ENCODE measurements at places on chromosomes 1 and 21.

DNA sequence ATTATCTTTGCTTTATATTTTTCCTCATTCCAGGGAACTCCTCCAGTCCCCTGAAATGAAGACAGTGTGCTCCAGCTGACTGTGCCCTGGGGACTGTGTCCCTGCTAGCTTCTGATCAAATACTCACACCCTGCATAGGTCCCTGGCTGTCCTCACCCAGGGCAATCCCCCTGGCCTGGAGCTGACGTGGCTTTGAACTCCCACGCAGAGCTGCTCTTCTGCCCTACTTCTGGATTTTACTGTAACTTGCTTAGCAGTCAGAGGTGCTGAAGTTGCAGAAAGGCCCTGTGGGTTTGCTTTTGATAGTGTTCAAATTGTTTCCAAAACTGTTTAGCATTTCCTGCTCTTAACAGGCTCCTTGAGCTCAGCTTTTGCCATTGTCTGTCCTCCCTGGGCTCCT, 186.5 kb downstream of the FASLG start:
- DNase-seq = peak; percentile 56

GRCh38 chr1:184906761-184907160, 67.5 kb downstream of the NIBAN1 start:
- DNase-seq = no peak

DNA sequence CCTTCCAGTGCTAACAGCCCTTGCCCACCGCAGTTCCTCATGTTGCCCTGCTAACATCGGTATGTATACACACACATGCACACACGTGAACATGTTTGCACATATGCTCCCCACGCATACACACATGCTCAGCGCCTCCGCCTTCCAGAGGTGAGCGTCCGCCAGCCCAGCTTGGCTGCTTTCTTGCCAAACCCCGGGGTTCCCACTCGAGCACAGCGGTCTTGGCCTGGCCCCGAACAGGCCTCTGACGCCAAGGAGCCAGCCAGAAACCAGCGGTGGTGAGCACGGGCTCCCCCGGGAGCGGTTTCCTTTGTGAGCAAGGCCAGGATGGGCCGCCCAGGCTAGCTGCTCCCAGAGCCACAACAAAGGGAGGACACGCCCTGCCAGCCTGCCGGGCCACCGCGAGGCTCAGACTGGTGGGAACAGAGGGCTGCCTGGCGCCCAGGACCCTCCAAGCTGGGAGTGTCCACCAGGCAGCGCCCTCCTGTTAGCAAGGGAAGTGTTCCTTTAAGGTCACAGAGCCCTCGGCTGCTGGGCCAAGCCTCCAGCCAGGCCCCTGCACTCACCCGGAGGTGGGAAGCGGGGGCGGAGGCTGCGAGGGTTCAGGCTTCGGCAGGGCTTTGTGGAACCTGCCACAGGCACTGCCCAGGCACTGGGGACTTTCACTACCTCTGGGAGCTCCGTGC, 65.4 kb downstream of the ALPL start:
- DNase-seq = no peak

- DNase-seq = no peak
Observed at GRCh38 chr1:80582980-80583379, 1217.8 kb upstream of the ADGRL2 start.

DNA sequence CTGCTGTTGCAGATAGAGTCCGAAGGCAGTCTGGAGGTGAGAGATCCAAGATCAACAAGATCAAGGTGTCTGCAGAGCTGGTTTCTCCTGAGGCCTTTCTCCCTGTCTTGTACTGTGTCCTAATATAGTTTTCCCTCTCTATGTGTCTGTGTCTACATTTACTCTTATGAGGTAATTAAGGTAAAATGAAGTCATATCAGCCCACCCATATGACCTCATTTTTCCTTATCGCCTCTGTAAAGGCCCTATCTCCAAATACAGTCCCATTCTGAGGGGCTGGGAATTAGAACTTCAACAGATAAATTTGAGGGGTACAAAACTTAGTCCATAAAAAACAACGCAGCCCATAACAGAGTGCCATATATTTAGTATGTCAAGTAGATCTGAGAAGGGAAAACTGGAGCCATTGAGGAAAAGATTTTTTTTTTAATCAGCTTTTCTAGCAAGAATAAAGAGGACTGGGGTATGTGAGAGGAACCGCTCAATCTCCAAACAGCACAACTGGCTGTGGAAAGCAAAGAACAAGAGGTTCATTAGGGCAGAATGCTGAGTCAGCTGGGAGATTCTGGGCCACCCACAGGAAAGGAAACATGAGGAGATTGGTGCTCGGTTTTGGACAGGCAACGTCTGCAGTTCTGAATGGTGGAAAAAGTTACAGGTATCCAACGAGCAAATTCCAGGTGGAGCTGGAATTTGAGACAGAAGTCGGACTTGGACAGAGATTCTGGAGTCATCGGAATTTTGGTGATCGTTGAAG, 65.7 kb downstream of the MAP3K21 start:
- no peak for DNase-seq

DNA sequence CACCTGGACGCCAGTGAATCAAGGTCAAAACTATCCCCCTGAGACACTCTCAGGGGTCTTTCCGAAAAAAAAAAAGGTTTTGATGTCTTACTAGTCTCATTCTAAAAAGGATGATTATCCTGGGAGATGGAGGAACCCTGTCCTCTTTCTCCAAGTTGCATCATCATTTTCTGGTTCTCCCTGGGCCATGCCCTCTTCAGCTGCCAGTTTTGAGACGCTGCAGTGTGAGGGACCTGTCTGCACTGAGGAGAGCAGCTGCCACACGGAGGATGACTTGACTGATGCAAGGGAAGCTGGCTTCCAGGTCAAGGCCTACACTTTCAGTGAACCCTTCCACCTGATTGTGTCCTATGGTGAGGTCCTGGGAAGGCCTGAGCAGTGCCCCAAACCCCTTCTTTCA, 3.5 kb downstream of the FCRLA start:
- DNase-seq = no peak

DNA sequence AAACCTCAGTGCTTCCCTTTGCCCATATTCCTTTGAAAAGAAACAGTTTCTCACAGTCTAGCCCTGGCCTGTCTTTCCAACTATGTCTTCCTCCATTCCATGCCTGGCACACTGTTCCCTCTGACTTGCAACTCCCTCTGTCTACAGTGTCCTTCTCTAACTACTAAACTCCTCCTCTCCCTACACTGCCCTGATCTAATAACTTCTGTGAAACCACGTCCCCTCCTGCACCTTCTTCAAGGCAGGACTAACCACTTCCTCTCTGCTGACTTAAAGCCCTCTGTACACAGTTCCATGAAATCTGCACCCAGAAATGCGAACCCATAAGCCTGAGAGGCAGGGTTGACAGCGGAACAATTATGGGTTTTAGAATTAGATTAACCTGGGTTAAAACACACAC, 62.2 kb upstream of the ATP1B1 start:
- DNase-seq = no peak

DNA sequence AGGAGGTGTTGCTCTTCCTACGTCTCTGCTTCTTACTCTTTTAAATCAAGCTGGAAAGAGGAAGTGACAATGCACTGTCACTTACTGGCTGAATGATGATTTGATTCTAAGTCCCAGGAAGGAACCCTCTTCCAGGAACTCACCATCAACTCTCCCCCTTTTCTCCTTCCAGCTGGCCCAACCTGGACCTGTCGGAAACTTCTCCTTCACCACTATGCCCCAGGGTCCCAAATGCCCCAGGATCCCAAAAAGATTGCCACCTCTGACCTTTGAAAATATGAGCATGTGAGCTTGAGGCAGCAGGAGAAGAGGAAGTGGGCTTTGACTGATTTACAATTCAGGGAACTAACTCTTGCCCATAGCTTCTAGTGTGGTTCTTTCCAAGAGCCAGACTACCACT, 5.3 kb upstream of the ADAMTS5 start:
- DNase-seq = no peak

DNA sequence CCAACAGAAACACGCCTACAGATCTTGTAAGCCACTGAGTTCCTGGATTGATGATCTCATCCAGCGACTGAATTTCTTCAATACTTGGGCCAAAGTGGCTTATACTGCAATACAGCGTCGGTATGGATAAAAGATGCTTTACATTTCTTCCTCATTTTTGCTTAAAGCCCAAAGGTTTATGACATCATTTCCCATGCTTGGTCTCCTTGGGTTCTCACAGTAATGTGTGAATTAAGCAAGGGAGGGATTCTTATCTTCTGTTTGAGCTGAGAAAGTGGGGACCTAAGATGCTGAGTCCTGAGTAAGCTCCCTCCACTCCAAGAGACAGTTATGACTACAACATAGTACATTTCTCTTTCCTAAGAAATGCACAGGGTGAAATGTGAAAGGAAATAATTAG, 39.5 kb downstream of the LBR start:
- DNase-seq = no peak

GRCh38 chr1:228268881-228269265, 61.0 kb downstream of the OBSCN start:
- DNase-seq = no peak

DNA sequence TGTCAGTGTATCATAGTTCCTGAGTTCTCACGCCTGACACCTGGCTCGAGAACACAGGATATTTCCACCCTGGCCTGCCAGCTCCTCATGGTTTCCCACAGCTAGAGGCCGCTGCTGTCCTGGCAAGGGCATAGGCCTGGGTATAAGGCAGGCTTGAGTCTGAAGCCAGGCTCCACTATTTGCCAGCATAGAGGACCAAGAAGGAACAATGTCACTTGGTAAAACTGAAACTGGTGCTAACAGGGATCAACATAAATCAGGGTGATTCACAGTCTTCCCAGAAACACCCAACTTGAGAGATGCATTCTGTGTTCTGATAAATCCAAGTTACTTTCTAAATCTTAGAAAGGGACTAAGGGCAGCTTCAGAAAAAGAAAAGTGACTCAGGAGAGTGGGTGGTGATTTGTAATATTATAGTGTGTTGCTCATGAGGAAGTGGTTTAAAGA, 6.9 kb upstream of the S100A2 start:
- DNase-seq = peak; percentile 57

- DNase-seq = no peak
Observed at GRCh38 chr1:111961773-111962565, 27.5 kb downstream of the KCND3 start.

DNA sequence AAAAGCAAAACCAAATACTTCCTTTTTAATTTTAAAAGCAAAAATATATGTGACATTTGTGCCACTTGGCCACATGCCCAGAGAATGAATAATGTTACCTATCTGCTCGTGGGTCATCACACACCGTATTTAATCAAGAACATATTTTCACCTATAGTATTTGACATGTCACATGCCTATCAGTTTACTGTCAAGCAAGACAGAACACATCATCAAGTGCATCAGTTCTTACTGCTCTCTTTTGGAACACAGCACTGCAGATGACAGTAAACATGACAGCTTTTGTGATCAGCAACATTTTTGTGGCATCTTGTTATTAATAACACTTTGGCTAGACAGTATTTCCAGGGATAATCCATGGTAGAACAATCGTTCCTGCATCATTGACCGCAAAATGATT, 134.4 kb downstream of the LRRC7 start:
- DNase-seq = no peak

GRCh38 chr1:84771895-84772294, 81.6 kb upstream of the SSX2IP start:
- DNase-seq = no peak

DNA sequence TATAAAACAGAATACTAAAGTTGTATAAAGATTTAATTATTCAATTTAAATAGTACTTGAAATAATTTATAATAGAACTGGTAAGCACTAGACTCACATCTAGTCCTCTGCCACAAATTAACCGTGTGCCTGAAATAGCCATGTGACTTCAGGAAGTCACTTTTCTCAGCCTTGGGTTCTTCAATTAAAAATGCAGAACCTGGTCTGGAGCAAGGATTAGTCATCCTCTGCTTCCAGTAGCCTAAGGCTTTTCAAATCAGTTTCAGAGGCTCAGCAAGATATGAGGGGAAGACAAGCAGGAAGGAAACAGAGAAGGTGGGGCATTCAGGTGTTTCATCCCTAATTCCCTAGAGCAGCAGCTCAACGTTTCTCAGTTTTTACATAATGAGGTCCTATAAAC, 23.0 kb downstream of the DPH5 start:
- DNase-seq = no peak

DNA sequence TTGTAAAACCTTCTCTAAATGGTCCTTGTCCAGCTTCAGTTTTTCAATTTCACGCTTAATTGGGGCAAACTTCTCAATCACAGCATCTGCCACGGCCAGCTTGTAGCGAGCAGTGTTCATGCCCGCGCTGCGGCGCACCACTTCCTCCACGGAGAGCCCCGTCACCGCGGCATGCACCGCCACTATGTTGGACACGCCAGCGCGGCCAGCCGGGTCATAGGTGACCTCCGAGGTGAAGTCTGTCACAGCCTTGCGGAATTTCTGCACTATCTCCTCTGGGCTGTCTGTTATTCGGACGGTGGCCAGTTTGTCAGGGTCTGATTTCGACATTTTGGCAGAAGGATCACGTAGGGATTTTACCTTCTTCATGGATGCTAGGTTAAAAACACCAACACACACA, 44.8 kb upstream of the TBX15 start:
- DNase-seq = no peak

- DNase-seq = no peak
Observed at GRCh38 chr21:42566524-42567213, 53.0 kb downstream of the SLC37A1 start.

- DNase-seq = no peak
Observed at GRCh38 chr1:63975481-63975880, 201.7 kb downstream of the ROR1 start.

DNA sequence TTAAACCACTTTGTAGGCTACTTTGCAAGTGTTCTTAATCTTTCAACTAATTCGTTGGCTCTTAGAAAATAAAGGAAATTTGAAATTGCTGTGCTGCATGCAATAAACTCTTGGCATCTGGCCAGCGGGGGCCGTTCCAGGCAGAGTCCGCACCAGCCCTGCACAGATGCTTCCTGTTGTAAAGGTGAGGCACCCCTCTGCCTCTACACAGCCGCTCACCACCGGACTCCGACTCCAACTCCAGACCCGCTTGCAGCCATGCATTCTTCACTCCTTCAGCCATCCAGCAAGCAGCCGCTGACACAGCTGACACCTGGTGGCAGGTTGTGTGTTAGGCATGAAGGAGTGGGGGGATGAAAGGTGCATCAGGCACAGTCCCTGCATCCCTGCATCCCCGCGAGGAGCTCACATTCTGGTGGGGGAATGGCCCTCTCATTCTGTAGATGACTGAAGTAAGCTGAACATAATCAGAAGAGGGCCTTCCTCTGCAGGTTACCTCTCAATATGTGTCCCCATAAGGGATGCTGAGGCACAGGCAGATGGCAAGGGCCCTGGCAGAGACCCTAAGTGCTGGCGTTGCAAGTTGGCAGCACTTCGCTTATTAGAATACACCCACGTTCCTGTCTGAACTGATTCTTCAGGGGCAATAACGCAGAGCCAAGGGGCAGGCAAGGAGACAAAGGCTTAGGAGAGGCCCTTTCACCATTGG, 56.8 kb downstream of the GLIS1 start:
- no peak for DNase-seq

GRCh38 chr1:10242811-10243210, 32.4 kb downstream of the KIF1B start:
- DNase-seq = no peak

GRCh38 chr1:6260433-6260934, 414 bp downstream of the GPR153 start:
- no peak for DNase-seq

DNA sequence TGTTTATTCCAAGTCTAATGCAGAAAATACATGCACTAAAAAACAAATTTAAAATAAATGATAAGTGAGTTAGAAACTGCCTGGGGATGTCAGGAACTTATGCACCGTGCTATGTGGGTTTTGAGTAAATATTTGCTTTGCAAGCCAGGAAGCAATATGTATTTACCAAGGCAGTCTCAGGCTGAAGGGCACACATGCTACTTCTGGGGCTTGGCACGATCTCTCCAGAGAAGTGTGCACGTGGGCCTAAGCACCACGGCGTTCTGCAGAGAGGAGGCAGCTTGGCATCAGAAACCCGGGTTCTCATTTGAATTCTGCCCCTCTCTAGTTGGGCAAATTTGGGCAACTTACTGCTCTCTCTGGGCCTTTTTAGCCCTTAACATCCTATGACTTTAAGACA, 72.6 kb upstream of the ROR1 start:
- no peak for DNase-seq

Measured in stimulated activated CD8-positive, alpha-beta memory T cell treated with anti-CD3 and anti-CD28 coated beads, Interleukin-7, amount 100 ng/mL, for 48 hours (primary cell).